ENCODE measurements at places on chromosomes 1 and 21.

GRCh38 chr1:208357644-208358507, 113.7 kb upstream of the PLXNA2 start:
- DNase-seq: no peak

DNA sequence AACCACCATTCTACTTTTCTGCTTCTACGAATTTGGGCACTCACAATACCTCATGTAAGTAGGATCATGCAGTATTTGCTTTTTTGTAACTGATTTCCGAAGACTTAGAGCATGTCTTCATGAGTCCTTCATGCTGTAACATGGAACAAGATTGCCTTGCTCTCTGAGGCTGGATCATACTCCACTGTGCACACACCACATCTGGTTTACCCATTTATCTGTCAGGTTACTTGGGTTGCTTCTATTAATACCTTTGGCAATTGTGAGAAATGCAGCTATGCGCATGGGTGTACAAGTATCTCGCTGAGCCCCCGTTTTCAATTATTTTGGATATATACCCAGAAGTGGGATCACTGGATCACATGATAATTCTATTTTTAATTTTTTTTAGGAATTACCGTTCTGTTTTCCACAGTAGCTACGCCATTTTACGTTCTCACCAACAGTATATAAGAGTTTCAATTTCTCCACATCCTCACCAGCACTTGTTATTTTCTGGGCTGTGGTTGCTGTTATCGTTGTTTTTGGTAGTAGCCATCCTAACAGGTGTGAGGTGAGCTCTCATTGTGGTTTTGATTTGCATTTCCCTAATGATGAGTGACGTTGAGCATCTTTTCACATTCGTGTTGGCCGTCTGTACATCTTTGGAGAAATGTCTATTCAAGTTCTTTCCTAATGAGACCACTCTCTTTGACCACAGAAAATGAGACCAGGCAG, 10.7 kb upstream of the SLC2A5 start:
- no peak for DNase-seq

DNA sequence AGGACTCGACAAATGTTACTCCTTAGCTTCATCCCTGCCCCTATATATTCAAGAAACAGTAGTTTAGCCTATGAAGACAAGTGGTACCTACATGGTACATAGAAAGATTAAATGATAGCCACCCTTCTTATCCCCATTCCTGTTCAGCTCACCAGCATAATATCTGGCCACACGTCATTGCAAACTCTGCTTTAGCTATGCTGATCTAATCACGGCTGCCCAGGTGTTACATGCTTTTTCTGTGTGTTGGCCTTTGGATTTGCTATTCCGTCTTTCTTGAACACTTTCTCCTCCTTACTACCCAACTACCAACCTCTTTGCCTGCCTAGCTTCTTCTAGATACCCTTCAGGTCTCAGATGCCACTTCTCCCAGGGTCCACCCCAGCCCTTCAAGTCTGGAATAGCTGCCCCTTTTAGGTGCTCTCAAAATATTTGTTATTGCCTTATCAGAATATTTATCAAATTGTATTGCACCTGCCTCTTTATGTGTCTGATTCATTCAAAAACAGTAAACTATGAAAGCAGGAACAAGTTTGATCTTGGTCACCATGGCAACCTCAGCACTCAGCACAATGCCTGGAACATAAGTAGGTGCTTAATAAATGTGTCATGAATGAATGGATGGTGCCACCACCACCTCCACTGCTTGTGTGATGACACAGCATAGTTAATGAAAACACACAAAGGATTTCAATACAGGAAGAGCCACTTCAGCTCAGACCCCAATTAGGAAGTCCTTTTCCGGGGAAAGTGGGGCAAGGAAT, 11.4 kb upstream of the DNASE2B start:
- DNase-seq: no peak

DNA sequence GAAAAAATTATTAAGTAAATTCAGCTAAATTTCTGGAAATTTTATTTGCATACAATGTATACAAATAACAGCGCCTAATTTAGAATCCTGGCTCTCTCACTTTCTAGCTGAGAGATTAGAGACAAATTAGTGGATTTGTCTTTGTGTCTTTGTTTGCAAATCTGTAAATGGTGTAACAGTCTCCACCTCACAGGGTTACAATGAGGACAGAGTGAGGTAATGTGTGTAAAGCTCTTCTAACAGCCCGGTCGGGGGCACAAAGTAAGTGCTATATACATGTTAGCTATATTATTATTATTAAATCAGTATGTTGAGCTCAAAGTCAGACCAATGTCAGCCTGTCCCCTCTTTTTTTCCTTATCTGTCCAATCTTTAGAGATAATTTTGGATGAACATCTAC, 5.0 kb upstream of the ADAMTSL4 start:
- DNase-seq: no peak

- DNase-seq: no peak
Measured at GRCh38 chr1:45864167-45865106, 61.0 kb downstream of the MAST2 start.

DNA sequence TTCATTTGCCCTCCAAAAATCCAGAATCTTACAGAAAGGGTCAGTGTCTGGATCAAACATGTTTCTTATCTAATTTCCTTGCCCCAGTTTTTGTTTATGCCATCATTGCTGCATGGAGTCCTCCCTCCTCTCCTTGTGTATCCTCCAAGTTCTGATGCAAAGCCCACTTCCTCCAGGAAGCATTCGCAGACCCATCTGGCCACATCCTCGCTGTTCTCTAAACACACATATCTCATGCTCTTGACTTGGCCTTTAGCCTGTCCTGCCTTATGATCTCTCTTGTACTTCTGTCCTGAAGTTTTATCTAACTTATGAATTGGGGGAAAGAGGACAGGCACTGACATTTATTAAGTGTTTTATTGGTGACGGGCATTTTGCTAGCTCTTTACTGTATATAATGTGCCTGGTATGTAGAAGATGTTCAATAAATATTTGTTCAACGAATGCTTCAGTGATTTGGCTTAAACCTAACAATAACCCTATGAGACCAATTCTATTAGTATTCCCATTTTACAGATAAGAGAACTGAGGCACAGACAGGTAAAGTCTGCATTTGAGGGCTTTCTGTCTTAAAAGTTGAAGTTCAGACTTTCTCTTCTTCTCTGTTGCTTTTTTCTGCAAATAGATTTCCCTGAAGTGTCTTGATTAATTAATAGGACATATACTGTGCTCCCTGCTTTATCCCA, 19.2 kb upstream of the ID3 start:
- no peak for DNase-seq

DNA sequence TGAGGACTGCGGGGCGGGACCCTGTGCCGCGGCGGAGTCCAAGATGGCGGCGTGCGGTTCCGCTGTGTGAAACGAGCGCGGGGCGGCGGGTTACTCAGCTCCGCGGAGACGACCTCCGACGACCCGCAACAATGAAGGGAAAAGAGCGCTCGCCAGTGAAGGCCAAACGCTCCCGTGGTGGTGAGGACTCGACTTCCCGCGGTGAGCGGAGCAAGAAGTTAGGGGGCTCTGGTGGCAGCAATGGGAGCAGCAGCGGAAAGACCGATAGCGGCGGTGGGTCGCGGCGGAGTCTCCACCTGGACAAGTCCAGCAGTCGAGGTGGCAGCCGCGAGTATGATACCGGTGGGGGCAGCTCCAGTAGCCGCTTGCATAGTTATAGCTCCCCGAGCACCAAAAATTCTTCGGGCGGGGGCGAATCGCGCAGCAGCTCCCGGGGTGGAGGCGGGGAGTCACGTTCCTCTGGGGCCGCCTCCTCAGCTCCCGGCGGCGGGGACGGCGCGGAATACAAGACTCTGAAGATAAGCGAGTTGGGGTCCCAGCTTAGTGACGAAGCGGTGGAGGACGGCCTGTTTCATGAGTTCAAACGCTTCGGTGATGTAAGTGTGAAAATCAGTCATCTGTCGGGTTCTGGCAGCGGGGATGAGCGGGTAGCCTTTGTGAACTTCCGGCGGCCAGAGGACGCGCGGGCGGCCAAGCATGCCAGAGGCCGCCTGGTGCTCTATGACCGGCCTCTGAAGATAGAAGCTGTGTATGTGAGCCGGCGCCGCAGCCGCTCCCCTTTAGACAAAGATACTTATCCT, 430 bp downstream of the RBM15 start:
- DNase-seq: no peak

- DNase-seq: no peak
Measured at GRCh38 chr1:180555411-180555810, 3.4 kb upstream of the OVAAL start.

- no peak for DNase-seq
Measured at GRCh38 chr21:44006656-44007055, 5.5 kb upstream of the TRAPPC10 start.

All from NCI-H510A (cell line).